ENCODE measurements at places on chromosomes 3 and 15.

DNA sequence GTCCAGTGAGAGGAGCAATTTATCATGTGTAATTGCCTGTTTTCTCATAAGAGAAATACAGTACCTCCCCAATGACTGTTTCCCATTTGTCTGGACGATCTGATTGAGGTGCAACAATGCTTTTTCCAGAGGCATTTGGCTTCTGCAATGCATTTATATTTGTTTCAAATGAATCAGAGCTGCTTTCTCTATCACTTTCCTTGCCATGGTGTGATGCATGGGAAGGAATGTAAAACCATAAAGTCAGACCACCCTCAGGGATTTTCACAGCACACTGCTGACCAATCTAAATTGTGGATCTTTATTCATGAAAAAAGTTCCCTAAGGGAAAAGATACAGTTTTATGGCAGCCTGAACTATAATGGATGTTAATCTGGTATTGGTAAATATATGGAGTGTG, 333.0 kb downstream of the ZNF385D start:
- no peak for DNase-seq

- no peak for DNase-seq
Observed at GRCh38 chr3:134932035-134932434, 137.0 kb downstream of the EPHB1 start.

- DNase-seq: no peak
Observed at GRCh38 chr3:174342171-174342570, 517.0 kb upstream of the NAALADL2 start.

GRCh38 chr3:44870375-44871061, 3.9 kb upstream of the TGM4 start:
- no peak for DNase-seq

- DNase-seq: no peak
Observed at GRCh38 chr15:78906316-78906620, 33.6 kb downstream of the MORF4L1 start.

DNA sequence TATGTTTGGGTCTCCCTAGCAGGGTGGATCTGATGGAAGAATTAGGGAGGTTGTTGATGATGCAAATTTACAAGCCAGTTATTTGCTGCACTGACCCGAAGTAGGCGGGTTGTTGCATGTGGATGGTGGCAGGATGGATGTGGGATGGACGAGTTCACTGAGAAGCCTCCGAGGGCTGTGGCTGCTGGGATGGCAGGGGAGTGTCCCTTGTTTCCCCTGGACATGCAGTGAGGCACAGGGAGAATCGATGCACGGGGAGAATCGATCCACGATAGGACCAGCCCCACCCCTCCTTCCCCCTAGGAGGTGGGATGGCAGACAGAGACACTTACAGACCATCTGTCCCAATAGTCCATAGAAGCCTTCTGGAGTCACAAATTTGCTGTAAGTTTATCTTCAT, 31.0 kb upstream of the KLF13 start:
- DNase-seq: no peak

- DNase-seq: no peak
Observed at GRCh38 chr3:153688301-153689120, 432.7 kb upstream of the ARHGEF26 start.

DNA sequence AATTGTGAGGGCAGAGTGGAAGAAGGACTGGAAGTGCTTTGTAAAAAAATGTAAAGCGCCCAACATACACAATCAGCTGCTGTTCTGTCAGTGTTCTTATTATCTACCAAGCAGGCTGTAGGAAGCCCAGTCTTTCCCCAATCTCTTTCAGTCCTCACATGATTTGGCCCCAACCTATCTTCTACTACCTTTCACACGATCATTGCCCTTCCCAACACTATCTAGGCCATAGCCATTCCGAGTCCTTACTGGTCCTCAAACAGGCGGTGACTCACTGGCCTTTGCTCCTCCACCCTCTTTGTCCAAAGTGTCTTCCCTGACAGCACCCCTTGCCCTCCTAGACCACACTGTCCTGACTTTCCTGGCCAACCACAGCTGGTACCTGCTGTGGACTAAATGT, 861 bp upstream of the RFT1 start:
- no peak for DNase-seq

All from memory B cell (primary cell).